ENCODE measurements at places on chromosomes 3 and 15.

DNA sequence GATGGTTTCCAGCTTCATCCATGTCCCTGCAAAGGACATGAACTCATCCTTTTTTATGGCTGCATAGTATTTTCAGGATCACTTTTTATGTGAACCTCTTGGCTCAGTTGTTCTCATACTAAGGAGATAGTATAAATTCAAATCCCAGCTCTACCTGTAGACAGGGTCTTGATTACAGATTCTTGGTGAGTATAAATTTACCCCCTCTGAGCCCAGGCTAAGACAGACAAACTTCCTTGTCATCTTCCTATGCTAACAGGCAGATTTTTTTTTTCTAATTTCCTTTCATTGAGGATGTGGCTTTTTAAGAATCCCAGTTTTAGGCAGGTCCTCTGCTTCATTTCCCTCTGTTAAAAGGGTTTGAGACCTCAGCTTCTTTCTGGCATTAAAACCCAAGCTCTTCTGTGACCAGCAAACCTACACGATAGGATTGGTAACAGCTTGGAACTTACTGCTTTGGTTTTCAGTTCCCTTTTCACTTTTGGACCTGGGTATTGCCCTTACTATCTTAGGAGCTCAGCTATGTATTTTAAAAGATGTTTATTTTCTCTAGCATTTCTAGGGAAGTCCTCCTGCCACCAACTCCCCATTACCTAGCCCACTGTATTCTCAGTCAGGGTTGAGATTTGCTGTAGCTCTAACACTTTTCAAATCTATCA lies 72.5 kb downstream of the VPS8 start:
- DNase-seq: no peak

DNA sequence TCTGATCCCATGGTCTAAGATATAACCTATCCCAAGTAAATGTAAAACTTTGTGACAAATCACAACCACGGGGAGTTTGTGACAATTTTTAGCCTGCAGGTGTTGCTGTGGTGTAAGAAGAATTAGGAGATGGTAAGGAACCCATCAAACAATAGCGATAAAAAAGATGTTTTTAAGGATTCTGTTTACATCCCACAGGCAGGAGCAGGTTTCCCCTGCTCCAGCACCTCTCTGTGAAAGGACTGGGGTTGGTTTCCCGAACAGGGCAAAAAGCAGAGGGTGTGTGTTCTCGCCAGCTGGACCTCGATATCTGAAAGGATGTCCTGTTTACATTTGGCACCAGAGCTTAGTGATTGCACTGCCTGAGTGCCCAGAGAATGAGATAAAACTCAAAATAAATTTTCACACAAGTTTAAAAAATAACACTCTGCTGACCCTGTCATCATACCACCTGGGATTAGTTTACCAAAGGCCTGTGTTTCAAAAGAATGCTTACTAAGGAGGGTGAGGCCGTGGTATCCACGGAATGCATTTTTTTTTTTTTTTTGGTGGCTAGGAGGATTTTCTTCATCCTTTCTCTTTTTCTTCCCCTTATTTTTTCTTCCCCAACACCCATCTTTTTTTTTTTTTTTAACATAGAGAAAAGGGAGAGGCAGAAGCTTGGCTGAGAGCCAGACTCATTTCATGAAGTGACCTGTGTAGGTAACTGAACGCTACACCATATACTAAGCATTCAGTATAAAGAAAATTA lies 151.8 kb upstream of the DPH6 start:
- no peak for DNase-seq

GRCh38 chr15:71666763-71667620 lies 143.4 kb upstream of the NR2E3 start:
- DNase-seq: no peak

DNA sequence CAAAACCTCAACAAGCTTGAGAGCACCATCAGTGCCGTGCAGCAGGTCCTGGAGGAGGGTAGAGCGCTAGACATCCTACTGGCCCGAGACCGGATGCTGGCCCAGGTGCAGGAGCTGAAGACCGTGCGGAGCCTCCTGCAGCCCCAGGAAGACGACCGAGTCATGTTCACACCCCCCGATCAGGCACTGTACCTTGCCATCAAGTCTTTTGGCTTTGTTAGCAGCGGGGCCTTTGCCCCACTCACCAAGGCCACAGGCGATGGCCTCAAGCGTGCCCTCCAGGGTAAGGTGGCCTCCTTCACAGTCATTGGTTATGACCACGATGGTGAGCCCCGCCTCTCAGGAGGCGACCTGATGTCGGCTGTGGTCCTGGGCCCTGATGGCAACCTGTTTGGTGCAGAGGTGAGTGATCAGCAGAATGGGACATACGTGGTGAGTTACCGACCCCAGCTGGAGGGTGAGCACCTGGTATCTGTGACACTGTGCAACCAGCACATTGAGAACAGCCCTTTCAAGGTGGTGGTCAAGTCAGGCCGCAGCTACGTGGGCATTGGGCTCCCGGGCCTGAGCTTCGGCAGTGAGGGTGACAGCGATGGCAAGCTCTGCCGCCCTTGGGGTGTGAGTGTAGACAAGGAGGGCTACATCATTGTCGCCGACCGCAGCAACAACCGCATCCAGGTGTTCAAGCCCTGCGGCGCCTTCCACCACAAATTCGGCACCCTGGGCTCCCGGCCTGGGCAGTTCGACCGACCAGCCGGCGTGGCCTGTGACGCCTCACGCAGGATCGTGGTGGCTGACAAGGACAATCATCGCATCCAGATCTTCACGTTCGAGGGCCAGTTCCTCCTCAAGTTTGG lies 60.8 kb upstream of the CCR4 start:
- DNase-seq: no peak

DNA sequence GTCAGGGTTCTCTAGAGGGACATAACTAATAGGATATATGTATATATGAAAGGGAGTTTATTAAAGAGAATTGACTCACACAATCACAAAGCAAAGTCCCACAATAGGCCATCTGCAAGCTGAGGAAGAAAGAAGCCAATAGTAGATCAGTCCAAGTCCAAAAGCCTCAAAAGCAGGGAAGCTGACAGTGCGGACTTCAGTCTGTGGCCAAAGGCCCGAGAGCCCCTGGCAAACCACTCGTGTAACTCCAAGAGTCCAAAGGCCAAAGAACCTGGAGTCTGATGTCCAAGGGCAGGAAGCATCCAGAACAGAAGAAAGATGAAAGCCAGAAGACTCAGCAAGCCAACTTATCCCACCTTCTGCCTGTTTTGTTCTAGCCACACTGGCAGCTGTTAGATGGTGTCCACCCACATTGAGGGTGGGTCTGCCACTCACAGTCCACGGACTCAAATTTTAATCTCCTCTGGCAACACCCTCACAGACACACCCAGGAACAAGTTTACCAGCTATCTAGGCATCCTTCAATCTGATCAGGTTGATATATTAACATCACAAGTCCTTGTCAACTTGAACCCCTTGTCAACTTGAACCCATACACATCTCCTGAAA lies 54.2 kb upstream of the ACAD9 start:
- DNase-seq: no peak

- no peak for DNase-seq
Measured at GRCh38 chr3:76866729-76867408, 173.0 kb upstream of the ROBO2 start.

DNA sequence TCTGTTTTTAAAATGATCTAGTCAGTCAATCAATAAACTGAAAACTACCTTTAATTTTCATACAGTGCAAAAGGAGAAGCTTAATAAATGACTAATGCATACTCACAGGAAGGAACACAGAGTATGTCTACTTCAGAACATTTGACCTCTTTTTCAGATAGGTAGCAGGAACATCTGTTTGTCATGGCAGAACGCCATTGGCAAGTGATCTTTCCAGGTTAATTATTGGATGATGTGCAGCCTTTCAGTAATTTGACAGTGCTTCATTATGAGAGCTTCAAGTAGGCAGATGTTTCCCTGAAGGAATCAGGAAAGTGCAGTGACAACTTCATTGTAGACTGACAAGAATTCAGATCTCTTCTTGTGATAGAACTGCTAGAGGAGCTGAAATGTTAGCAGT lies 325.0 kb downstream of the OTOL1 start:
- DNase-seq: no peak

GRCh38 chr3:132561003-132561402 lies 36.1 kb upstream of the ACKR4 start:
- DNase-seq: no peak

GRCh38 chr15:49904296-49904695 lies 214.7 kb downstream of the ATP8B4 start:
- no peak for DNase-seq

- DNase-seq: no peak
Measured at GRCh38 chr3:149732234-149732633, 20.1 kb downstream of the COMMD2 start.

DNA sequence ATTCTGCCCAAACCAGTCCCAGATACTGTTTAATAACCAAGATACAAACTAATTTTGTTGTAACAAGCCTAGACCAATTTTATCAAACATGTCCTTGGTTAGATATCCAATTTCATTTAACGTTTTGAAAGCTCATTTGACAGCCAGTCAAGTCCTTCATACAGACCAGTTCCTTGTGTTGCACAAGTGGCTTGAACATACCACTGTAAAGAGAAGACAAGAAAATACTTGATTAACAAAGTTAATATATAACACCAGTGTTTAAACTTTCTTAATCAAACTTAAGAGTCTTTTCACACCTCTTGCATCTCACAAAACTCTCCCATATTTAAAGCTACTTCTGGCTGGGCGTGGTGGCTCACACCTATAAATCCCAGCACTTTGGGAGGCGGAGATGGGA lies 16.0 kb downstream of the PDE12 start:
- DNase-seq: no peak

DNA sequence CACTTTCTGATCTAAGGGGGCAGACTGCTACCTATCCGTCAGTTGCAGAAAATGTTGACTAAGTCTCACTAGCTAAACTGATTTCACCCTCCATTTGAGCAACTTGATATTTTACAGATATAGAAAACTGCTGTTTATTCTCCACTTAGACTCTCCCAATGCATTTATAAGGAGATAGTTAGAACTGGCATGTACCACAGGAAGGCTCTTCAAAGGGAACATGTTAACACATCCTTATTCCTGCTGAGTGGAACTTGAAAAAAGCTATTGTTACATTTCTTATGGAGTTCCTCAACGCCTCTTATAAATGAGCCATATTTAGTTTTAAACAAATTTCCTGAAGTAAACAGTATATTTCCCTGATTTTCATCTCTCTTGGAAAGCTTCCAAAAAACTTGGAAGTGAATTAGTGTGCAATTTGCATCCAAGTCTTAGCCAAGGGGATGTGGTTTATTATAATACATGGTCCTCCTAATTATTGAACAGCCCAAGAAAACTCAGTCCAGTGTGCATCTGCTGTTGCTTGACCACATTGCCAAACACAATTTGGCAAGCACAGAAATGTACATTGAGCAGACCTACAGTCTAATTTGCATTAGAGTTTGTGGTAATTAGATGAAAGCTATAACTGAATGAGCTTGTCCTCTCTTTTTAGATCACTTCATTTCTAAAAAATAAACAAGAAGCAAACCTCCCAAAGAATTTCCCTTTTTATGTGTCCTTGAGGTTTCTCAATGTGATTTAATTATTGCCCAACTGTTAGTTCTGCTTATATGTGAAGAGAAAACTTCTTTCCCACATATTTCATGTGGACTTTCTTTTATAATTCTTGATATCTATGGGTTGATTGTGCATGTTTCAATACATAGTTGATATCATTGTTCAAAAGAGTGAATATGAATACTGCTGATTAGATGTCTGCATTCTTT lies 72.6 kb upstream of the DPH6 start:
- DNase-seq: no peak

DNA sequence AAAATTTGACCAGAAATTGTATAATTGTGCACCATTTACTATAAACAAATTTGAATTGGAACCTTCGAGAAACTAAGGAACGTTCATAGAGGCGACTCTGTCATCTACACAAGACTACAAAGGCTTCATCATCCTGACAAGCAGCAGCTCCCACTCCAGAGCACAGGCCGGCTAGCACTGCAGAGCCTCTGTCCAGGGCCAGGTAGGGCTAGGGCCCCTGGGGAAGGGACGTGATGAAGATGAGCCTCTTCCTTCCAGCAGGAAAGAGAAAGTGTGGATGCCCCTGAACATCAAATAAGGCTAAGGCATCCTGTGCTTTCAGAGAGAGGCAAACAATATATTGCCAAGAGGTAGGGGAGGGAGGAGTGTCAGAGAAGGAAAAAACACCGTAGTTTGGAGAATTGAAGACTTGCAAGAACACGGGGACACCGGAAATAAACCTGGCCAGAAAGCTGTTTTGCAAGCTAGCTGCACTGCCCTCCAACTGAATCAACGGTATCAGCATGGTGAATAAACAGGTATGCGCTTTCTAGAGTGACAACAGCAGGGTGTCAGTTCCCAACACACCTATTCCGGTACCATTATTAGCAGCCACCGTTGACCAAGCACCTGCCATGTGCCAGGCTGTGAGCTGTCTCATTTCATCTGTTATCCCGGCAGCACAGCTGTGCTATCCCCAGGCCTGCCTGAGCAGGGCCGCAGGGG lies 12.4 kb downstream of the XXYLT1 start:
- DNase-seq: no peak

- no peak for DNase-seq
Measured at GRCh38 chr15:89399238-89400115, 64.9 kb upstream of the POLG start.

DNA sequence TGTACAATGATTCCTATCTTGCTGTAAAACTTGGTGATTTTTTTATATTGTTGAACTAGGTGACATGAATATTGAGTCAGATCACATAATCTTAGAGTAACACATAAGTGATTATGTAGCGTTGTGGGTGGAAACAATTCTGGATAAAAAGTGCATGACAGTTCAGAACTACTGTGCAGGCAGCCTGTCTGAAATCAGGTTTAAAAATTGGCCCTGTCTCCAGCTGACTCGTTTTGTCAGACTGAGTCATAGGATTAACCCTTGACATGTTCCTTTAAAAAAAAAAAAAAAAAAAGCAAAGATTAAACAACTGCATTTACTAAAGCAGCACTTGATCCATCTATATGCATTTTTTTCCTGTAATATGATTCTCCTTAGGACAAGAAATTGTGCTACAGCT lies 160.0 kb upstream of the CGNL1 start:
- DNase-seq: peak; percentile 7

DNA sequence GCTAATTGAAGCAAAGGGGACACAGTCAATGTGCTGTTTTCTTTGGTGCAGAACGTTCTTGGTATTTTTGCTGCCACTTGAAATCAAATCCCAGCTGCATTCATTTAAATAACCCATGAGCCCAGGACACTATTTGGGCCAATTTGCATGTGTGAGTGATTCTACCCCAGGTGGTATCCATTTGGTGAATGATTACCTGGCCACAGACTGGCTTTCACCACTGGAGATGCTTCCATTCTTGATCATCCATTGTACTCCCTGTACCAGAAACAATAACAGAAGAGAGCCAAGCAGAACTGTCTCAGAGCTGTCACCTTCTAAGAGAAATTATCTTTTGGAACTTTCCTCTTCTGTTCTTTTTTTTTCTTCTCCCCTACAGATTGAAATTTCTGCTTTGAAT lies 139.7 kb upstream of the RARB start:
- no peak for DNase-seq

DNA sequence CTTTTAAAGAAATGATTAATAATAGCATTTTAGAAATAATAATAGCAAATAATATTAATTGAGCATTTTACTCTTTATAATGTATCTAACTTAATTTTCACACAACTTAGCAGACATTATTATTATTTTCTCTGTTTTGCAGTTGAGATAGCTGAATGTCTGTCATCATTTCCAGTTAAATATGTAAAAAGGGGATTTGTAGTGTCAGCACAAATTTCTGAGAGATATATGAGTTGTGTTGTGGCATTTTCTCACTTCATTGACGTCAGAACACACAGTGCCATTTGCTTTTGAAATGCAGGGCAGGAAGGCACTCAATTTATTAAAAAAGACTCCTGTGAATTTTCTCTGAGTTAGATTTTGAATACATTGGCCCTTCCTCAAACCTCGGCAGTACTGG lies 111.0 kb downstream of the GRM7 start:
- DNase-seq: no peak

GRCh38 chr3:40845447-40845846 lies 320.7 kb downstream of the ZNF621 start:
- DNase-seq: no peak

Data from stimulated activated CD4-positive, alpha-beta T cell treated with anti-CD3 and anti-CD28 coated beads, Interleukin-15, amount 100 ng/mL, for 48 hours (primary cell).